ENCODE measurements at places on chromosomes 2 and 18.
A peak's percentile ranks its signal among the peaks of the same experiment; 100 is the strongest.

DNA sequence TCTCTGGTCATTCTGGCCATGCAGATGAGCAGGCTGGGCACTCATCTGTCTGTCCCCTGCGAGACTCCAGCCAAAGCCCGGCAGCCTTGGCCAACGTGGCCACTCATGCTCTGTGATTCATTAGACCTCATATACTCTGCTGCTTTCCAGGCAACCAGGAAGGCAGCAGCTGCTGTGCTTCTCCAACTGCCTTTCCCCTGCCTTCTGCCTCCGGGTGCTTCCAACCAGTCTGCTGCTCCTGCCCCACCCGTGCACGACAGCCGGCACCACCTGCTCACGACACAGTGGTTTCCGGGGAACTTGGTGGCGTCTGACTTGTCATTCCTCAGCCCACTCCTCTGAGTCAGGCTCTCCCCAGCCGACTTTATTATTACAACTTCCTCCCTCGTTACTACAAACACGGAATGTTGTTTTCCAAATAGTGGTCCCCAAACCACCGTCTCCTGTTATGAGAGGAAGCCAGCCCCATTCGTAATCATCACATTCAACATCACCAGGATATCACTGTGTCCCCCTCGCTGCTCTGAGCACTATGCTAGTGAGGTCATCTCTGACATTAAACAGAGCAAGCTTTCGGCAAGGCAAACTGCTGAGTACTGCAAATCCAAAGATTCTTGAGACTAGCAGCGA is 392.4 kb downstream of the ALK start:
- H3K36me3 ChIP-seq = no peaks in the 10 kb centered on the region
- H3K27ac ChIP-seq = no peak overlapping the region
- H3K27me3 ChIP-seq = no peaks in the 10 kb centered on the region
- DNase-seq = peak; percentile 39
- H3K4me1 ChIP-seq = no peaks in the 10 kb centered on the region
- no peak overlapping the region for H3K4me3 ChIP-seq

DNA sequence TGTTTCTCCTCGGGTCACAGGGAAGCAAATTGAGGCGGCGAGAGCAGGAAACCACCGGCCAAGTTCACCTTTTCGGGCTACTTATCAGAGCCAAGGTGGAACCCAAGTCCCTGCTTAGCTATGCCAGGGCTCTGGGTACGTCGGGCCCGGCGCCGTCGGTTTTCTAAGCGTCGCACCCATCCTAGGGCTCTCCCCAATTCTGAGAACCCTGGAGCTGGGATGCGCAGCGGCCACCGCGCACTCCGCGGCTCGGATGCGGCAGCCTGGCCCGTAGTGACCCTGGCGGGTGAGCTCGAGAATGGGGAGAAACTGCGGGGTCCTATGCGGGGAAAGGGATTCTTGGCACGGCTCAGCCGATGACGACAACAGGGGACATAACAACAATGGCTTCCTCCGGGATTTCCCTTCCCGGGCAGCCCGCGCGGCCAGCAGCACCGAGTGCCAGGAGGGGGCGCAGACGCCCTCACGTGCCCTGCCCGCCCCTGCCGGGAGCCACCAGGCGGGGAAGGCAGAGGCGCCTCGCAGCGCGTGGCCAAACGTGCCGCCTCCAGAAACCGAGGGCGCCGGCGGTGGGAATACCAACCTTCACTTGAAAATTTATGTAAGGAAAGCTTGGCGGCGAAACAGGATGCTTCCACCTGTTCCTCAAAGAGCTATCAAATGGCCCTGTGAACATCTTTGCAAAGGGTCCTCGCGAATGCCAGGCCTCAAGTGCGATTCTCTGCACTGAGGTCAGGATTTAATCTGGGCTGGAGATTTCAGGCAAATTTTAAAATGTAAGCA is 2.1 kb upstream of the SLC30A3 start:
- H3K27me3 ChIP-seq = peaks cover 39% of the 10 kb centered on the region
- no peak overlapping the region for H3K27ac ChIP-seq

DNA sequence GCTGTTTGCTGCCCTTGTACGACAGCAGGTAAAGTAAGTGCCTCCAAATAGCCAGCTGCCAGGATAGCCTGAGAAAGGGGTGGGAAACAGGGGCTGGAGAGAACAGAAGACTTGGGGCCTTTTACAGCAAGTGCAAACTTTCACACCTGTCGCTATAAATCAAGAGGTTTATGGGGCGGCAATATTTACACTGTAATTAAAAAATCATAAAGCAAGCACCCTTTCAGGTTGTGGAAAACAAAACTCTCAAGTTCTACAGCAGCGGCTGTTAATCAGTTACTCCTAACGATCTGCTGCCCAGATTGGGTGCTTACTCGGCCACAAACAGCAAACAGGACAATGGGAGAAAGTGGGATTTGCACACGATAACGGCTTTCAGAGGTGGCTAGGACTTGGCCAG is 359.5 kb upstream of the ETAA1 start:
- DNase-seq = no peak
- no peaks in the 10 kb centered on the region for H3K4me1 ChIP-seq
- H3K27ac ChIP-seq = no peak overlapping the region
- H3K36me3 ChIP-seq = no peaks in the 10 kb centered on the region

DNA sequence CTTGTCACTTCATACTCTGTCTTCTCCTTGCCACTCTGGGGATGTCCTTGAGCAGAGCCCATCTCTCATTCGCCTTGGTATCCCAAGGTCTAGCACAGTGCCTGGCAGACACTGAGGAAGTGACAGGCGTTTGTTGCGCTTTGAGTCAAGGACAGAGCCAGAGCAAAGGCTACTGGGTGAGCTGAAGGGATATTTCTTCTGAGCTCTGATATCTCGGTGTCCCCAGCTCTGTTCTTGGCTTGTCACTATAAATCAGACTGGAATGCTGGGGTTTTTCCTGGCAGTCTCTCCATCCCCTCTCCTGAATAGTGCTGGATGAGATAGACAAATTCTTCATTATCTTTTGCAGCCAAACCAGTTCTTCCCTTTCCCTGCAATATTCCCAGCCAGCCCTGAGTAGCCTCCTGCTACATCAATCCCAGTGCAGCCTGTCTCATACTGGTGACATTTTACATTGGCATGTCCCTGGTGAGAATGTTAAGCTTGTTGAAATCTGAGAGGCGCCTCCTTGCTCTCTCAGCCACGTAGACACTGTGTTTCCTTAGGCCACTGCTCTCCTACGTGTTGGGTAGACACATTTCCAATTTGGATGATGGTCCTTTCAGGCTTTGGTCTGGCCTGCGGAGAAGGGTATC is 61.7 kb downstream of the CTIF start:
- H3K4me3 ChIP-seq = no peak overlapping the region
- no peaks in the 10 kb centered on the region for H3K36me3 ChIP-seq
- no peaks in the 10 kb centered on the region for H3K4me1 ChIP-seq
- H3K27me3 ChIP-seq = no peaks in the 10 kb centered on the region
- H3K27ac ChIP-seq = no peak overlapping the region

GRCh38 chr2:234932591-234933168 is 19.1 kb upstream of the SH3BP4 start:
- H3K27me3 ChIP-seq = no peaks in the 10 kb centered on the region
- DNase-seq = no peak
- H3K4me1 ChIP-seq = no peaks in the 10 kb centered on the region
- H3K27ac ChIP-seq = no peak overlapping the region
- H3K36me3 ChIP-seq = no peaks in the 10 kb centered on the region

DNA sequence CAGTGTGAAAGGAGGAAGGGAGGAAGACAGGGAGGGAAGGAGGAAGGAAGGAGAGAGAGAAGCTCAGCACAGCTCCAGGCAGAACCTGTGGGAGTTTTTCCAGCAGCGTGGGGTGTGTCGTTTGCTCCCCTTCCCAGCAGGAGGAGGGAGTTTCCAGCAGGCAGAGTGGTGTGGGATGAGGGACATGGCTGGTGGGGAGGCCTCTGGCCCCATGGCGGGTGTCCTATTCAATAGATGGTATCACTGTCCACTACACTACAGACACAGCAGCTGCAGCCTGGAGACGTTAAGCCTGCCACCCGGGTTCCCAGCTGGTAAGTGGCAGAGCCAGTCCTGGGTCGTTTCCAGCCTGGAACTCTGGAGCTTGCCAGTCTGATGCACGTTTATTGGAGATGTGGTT is 44.7 kb downstream of the GLI2 start:
- H3K4me3 ChIP-seq = no peak overlapping the region
- no peaks in the 10 kb centered on the region for H3K36me3 ChIP-seq
- no peak overlapping the region for H3K27ac ChIP-seq
- H3K27me3 ChIP-seq = no peaks in the 10 kb centered on the region

Data from upper lobe of left lung (tissue), 6 donors.